ENCODE measurements at places on chromosomes 3 and 15.

DNA sequence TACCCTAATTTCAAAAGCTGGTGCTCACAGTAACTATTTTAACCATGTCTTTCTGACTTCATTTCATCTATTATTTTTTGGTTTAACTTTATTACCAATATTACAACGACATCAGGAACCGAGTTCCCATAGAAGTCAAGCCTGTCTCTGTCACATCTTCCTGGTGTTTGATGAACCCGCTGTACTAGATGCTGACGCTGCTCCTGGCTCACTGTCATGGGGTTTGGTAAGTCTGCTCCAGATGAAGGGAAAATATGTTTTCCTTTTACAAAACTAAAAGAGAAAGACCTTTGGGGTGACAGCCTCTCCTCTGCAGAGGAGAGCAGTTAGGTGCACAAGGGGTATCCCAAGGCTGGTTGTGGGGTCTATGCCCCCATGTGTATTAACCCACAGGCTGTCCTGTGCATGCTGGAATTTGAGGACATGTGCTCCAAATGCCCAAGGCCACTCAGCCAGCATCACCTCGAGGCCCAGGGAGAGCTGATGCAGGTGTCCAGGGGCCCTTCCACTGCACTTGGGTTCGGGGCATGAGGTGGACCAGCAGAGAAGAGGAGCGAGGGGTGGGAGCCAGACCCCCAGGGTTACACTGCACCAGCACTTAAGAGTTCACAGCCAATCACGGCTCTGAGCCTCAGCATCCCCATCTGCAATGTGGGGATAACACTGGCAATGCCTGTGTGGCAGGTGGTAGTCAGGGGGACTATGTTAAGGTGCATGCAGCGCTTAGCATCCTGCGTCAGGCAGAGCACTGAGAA is 62.2 kb downstream of the ATP10A start:
- no peak for DNase-seq

DNA sequence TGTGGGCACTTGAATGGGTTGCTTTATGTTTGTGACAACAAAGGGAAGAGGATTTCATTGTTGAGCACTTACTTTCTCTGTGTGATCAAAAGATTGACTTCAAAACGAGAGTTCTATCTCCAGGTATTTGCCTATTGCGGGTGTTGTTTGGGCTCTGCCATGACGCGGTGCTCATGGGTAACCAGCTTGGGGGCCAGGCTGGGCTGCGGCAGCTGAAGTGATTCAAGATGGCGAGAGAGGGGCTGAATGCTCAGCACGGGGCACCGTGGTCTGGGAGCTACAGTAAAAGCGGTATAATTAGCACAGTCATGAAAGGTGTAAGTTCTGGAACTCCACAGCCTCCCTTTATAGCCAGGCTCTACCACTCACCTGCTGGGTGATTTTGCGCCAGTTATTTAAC is 31.0 kb upstream of the ADCY5 start:
- DNase-seq: no peak

DNA sequence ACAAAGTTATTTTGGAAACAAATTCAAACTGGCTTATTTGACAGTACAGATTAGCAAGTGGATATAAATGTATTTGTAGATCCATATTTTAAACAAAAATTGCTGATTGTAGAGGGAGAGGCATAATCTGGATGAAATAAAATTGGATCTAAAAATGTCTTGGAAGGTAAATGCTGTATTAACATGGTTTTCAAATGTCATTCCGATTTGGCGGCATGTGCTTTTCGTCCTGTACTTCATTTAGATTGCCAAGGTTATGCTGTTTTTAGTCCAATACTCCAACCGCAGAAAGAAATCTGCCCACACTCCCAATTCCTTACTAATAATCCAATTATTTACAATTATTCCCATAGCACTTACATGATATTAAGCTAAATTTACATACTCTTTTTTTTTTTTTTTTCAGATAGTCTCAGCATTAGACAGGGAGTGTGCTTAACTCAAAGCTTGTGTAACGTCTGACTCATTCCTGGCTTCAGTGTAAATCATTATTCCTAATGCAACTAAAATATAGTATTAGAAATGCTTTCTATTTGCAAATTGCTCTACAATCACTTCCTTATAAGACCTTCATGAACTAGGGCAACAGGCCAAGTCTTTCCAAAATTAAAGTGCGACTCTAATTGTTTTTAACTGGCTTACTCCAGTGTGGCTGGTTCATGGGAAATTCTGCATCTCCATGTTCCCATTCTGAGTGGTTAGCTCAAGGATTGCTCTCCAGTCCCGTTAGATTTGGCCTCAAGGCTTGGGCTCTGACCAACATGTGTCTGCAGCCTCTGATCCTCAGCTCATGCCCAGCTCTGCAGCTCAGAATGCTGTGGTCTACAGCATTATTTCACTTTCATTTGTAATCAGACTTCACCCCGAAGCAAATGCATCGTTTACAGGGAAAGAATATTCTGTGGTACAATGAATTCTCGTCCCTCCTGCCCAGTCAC is 103.9 kb downstream of the FBN1 start:
- no peak for DNase-seq

DNA sequence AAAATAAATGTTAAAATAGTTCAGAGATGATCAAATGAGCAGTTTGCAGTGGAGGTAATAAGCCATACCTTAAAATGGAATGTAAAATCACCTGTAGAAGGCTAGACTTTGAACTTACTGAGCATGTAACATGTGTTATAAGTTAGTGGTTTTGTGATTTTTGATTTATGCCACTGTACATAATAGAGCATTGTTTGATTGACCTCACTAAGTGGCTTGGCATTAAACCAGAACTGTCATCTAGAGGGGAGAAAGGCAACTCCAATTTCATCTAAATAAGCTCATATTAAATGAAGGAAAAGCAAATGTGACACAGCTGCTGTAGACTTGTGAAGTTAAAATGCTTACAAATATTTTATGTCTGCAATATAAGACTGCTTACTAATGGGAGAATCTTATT is 387.9 kb downstream of the ZIC1 start:
- no peak for DNase-seq

DNA sequence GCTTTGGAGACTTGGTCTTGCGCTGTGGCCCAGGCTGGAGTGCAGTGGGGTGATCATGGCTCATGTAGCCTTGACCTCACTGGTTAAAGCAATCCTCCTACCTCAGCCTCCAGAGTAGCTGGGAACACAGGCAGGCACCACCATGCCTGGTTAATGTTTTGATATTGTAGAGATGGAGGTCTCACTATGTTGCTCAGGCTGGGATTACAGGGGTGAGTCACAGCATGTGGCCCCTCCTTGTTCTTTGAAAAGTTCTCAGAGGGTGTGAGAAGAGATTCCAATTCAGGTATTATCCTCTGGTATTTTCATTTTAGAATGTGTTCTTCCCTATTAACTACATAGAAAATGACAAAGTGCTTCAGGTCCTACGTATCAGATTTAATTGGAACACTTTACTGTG is 51.9 kb upstream of the RPL32 start:
- DNase-seq: no peak

DNA sequence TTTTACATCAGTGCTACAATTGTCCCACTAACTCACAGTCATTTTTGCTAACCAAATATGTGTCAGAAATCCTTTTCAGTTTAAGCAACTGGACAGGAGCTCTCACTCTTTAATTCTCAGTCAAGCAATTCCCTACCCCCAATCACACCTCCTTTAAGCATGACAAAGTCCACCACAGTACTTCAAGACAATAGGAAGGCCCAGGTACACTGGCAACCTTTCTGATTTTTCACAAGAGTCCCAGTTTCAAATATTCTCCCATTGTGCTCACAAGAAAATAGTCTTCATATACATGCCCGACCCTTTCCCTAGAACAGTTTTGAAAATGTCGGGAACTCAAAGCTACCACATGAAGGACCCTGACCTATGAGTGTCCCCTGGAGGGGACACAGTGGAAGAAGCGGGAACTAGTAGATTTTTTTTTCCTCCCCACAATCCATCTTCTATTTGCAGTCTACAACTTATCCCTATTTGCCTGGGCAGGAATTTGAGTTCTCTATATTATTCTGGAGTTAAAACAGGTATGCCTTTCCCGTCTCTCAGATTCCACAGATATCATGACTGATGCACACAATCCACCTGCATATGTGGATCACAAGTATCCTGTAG is 413.5 kb downstream of the TIGIT start:
- no peak for DNase-seq

DNA sequence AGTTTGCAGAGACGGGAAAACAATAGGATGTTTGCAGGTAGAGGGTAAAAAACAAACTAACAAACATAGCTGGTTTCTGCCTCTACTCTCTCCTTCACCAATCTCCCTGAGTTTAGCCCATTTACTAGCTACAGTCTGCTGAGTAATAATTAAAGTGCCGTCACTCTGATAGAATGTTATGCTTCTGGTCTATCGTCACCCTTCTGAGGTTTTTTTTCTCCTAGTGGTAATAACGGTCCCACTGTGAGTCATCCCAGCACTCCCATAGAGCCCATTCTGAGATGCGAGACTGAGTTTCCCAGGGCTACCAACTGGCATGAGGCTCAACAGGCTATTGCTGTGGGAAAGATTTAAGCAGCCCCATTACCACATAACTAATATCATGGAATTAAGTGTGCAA is 56.4 kb downstream of the PLAAT1 start:
- no peak for DNase-seq

DNA sequence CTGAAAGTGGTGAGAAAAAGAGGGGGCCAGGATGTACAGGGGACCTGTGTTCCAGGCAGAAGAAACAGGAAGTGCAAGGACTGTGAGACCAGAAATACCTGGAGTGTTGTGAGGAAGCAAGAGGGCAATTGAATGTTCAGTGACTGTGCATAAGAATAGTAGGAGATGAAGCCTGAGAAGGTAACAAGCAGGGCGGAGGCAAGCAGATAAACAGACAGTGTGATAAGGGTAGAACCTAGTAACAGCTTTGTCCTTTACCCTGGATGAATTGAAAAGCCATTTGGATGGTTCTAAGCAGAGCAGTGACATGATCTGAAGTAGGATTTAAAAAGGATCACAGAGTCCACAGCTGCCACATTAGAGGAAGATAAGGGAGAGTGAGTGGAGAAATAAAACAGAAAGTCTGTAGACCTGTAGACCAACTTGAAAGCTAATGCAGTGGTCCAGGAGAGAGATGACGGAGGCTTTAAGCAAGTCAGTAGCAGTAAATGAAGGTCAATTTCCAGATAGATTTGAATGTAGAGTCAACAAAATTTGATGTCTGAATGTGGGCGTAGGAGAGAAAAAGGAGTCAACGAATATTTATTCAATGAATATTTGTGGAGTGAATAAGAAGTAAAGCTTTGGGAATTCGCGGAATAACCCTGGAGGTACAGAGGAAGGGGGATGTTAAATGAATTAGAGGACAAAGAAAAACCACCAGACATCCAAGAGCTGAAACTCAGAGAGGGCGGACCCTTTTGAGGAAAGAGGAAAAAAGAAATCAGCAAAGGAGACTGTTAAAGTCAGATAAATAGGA is 4.2 kb upstream of the PLOD2 start:
- DNase-seq: no peak

GRCh38 chr3:157487339-157487738 is 15.9 kb downstream of the VEPH1 start:
- no peak for DNase-seq

DNA sequence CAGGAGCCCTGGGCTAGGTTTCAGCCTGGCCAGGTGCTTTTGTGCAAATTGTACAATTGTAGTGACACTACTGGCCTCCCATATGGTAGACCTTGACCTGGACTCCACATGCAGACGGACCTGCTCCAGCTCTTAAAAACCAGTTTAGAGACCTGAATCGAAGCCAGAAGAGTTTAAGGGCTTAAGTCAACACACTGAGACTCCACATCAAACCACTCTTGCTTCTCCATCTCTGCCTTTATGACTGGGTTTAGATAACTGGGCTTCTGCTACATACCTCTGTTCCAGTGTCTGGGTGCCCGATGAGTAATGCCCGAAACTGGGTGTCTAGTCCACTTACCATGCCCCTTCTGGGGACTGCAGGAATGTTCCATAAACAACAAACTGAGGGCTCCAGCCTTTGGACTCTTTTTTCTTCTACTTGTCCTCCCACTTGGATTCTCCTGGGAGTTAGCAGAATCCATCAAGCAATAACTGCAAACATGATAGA is 32.8 kb downstream of the TMEM212 start:
- no peak for DNase-seq

- DNase-seq: no peak
These were observed 76.7 kb upstream of the SATB1 start for GRCh38 chr3:18501679-18502343.

- DNase-seq: no peak
These were observed 25.4 kb upstream of the TSEN2 start for GRCh38 chr3:12458901-12459300.

DNA sequence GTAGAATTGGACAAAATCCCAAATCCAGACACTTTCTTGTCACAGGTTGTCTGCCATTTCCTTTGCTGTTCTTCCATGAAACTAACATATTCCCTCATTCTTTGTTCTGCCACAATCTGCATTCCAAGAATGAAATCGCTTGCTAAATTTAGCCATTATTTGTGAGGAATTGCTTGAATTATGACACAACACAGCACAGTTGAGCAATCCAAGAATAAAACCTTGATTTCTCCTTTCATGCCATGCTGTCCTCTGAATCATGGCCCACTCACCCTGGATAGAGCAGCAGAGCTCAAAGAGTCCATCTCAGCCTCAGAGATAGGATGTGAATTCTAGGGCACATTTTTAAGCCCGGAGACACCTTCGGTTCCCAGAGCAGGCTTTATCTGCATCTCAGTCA is 35.2 kb upstream of the GREM1 start:
- no peak for DNase-seq

DNA sequence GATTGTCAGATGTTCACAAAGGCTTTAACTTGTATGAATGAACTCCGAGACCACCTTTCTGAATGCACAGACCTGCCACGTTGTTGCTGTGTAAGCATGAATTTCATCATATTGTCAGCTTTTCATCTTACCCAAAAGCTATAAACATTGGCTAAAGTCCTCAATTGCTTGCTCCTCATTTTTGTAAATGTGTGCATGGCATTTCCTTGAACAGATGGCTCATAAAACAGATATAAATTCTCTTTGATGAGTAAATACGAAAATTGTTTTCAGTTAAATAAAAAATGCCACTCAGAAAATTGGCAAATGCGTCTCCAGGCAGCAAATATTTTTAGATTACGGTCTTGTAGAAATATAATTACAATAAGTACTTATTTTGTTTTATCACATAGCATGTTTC is 226.0 kb upstream of the NDN start:
- DNase-seq: no peak

- DNase-seq: no peak
These were observed 11.8 kb downstream of the CD47 start for GRCh38 chr3:108079043-108079442.

DNA sequence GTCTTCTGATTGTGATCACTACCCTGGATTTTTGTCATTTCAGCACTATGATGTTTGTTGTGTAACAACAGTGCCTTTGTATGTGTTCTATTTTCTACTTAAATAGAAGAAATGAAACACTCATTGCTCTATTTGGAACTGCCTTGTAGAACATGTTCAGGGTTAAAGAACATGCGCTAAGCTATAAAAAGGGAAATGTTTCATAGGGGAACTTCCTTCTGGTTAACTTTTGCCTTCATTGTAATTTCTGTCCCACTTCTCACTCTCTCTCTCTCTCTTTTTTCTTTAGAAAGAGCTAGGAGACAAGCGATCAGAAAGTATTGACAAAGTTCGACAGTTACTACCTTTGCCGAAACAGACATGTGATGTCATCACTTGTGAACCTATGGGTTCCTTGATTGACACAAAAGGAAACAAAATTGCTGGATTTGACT is at the start of gene P2RY12:
P2RY12 (minus strand) TSS at position 13 of the 434 bp plus-strand sequence. CDS start 45,908 bp downstream, outside the sequence.
- no peak for DNase-seq

GRCh38 chr15:100099976-100100375 is 241.8 kb downstream of the ADAMTS17 start:
- DNase-seq: no peak

All from activated gamma-delta T cell treated with anti-CD3 and anti-CD28 coated beads, Interleukin-2, amount 50 U/mL, for 16 hours (primary cell).